Lung microvascular endothelial cell (primary cell): ENCODE measurements at places on chromosomes 5 and 9.

DNA sequence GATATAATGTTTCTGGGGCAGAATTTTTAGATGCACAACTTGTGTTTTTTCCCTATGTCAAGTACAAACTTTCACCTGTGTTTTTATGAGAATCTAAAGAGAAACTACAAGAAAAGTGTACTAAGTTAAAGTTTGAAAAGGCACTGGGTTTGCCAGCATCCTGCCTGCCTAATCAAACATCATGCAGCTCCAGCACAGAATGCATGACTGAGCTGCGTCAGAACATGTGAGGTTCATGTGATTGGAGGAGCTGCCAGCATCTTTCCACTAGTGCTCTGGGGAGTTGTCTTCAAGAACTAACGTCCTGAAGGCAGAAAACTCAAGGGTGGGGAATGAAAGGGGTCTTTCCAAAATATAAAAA, 46.1 kb upstream of the RIC1 start:
- DNase-seq, result peak; percentile 61

DNA sequence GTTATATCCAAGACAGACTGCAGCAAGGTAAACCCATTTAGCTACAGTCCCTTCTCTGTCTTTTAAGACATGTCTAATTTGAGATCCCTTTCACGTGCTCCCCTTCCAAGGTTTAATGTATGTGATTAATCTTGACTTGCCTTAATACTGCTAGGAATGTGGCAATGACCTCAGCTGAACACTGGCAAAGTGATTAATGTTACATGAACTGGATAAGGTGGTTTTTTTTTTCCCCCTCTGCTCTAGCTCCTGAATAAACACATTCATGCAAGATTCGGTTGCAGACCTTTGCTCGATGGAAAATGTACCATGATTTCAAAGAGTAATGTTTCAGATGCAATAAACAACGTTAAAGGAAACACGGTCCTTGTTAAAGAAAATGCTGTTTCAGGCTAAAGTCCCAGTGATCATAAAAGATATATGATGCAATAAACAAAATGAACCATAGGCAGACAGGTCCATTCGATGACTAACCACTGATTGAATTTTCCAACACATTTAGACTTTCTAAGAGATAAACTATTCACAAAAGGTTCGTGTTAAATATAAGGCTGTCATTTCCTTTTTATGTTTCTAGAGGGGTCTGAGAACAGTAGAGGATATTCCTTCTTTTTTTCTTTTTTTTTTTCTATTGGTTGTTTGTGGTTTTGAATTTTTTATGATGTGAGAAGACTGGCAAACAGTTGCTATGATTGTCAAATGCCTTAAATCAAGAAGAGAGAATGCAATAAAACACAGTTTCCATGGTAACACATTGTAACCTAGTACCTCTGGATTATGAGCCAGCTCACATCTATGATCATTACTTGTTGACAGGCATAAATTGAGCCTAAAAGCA, 44.7 kb upstream of the ZNF608 start:
- DNase-seq, result no peak

DNA sequence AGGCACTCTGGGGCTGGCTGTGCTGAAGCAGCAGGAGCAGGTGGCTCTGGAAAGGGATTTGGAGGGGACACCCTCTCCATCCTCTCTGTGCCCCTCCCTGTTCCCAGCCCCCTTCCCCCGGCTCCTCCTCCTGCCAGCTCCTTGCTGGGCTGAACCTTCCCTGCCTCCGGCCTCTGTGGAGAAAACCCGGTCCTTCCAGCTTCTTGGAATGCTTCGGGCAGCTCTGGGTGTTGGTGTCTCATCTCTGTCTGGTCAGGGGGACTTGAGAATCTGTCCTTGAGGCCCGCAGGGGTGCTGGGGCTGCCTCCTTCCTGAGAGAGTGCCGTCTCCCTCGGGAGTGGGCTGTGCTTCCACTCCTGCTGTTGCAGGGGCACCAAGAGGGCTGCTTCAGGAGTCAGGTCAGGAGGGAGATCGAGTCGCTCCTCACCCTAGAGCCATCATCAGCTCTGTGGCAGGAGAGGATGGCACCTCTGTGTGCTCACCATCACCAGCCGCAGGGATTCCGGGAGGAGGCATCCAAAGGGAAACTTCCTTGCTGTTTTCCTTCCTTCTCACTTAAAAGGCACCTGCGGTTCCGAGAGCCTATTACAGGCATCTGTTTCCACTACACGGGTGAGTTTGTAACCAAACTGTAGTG, 30.6 kb downstream of the NDUFS6 start:
- no peak for DNase-seq

- peak; percentile 40 for DNase-seq
These were observed 20.4 kb downstream of the BDP1 start for GRCh38 chr5:71475788-71476384.

GRCh38 chr9:32430720-32431119, 46.3 kb downstream of the ACO1 start:
- DNase-seq, result peak; percentile 72

GRCh38 chr5:51383131-51384121, at the start of gene ISL1:
TSS of gene ISL1 (plus strand) at chr5:51383448. CDS start at chr5:51383672, 224 bp downstream.
- peak; percentile 76 for DNase-seq

DNA sequence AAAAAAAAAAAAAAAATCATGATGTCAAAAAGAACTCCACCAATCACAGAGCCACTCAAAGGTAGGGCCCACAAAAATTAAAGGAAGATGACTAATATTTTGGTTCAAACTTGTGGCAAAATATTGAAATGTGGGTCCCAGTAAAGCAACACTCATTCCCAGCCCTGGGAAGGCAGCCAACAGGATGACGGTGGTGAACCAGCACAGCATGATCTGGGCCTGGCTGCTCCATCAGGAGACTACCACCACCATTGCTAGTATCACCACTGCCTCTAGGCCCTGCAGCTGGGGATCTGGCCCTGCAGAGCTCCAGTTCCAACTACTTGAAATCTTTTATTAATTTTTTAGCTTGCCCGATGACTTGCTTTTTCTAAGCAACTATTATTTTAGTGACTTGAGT, 206.8 kb upstream of the ITGA1 start:
- DNase-seq, result peak; percentile 33

- DNase-seq, result no peak
These were observed 143.1 kb upstream of the NR4A3 start for GRCh38 chr9:99678566-99678965.

GRCh38 chr9:29945012-29945411, 2371.7 kb upstream of the C9orf72 start:
- no peak for DNase-seq

DNA sequence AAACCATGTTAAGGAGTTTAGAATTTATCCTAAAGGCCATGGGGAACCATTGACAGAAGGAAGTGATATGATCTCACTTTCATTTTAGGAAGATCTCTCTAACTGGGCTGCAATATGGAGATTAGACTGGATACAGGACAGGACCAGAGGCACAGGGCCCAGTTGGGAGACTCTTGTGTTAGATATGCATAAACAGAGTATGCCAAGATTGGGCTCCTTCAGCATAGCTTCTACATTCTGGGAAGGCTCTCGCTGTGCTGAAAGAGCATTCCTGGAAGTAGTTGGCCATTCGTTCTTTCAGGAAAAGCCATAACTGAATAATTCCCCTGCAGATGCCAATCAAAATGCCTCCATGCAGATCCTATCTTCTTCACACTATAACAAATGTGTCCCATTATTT, 204.5 kb downstream of the CWC27 start:
- no peak for DNase-seq

GRCh38 chr5:151469386-151469785, 22.0 kb downstream of the SLC36A1 start:
- DNase-seq, result no peak

DNA sequence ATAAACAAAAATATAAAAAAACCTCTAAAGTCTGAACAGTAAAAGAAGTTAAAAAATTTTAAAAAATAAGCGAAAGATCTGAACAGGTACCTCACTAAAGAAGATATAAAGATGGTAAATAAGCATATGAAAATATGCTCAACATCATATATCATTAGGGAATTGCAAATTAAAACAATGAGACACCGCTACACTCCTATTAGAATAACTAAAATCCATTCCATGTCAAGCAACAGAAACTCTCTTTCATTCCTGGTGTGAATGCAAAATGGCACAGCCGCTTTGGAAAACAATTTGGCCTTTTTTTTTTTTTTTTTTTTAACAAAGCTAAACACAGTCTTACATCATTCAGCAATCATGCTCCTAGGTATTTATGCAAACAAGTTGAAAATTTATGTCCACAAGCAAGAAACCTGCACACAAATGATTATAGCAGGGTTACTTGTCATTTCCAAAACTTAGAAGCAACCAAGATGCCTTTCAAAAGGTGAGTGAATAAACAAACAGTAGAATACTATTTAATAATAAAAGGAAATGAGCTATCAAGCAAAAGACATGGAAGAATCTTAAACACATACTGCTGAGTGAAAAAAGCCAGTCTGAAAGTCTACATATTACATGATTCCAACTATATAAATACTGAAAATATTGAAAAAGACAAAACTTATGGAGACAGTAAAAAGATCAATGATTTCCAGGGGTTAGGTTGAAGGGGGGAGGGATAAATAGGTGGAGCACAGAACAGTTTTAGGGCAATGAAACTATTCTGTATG, 22.1 kb downstream of the ANXA1 start:
- DNase-seq, result no peak

GRCh38 chr5:110916381-110917049, 155.0 kb upstream of the TSLP start:
- DNase-seq, result no peak

GRCh38 chr9:134925011-134925511, 7.3 kb upstream of the FCN1 start:
- DNase-seq, result no peak

DNA sequence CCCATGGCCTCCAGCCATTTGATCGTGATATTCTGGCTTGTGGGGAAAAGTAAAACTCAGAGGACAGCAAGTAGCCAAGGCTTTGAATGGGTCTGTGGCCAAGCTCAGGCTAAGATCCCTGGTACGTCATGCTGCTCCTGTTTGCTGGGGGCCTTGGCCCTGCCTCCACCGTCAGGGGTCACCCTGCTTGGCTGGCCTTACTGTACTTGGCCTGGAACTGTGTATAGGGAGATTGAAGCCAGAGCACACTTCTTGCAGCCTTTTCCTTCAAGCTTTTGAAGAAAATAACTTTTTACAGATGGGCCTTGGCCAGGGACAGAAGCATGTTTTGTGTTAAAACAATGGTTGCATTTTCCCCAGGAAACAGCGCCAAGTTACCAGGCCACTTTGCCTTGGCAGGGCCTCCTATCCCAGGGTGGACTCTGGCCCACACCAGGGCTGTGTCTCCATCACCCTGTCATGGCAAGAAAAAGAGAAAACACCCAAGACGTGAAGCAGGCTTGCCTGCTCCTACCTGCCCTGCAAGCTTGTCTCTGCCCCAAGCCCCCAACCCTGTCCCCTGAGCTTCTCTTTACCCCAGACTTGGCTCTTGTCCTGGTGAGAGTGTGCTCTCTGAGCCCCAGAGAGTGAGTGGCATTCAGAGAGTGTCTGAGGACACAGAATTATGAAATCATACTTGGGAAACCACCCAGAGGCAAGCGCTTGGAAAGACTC, 286.9 kb downstream of the GADD45G start:
- DNase-seq, result no peak

GRCh38 chr9:116389541-116390302, 236.1 kb downstream of the PAPPA start:
- DNase-seq, result no peak

DNA sequence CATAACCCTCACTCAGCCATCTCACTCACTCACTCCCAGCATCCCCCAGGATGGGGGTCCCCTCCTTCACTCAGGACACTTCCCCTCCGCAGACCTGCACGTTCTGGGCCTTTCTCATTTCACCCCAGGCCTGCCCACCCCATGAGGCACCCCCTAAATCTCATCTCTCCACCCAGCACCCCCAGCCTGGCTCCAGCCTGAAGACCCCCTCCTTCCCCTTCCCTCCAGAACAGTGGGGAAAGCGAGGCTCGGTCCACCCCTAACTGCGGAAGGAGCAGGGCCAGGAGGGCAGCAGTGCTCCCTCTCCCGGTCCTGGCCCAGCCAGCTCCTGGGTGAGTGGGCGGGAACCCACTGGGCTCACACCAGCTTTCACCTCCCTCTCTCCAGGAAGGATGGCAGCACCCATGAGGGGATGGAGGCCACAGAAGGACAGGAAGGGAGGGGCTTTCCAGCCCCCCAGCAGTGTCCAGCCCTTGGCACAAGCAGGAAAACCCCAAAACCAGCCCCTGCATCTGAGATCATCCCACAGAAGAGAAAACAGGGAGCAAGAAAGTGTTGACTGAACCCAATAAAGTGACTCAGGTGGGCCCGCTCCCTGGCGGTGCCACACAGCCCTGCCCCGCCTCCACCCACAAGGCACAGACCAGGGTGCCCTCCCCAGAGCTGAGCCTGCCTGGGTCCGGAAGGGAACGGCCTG, 55.0 kb downstream of the LRSAM1 start:
- no peak for DNase-seq

DNA sequence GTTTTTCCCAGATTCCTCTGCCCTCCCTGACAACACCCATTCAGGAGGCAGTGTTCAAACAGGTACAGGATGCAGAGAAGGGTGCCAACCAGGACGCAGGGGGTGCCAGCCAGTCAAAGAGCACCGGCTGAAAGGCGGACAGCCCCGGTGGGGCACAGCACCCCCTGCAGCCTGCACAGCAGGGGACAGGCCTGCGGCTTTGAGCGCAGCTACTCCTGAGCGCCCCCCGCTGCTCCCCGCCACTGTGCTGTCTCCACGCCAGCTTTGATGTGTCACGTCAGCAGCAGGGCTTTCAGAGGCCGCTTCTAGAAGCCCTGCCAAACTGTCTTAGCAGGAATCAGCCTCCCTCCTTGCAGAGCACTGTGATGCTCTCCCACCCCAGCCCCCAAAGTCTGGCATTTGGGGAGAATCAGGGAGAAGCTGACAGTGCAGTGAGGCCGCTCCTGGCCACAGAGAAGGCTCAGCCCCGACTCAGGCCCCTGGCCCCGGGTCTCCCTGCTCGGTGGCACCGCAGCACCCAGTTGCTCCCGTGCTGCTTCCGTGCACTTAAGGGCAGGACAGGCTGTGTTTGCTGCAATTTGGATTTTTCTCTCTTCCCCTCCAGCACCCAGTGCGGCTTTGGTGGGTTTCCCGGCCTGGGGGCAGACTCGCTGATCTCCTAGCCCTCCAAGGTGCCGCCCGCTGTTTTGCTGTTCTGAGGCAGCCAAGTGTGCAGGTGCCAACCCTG, 20.3 kb downstream of the AK8 start:
- DNase-seq, result no peak

- no peak for DNase-seq
These were observed 31.9 kb upstream of the SSBP2 start for GRCh38 chr5:81782811-81783210.

- DNase-seq, result no peak
These were observed 251.7 kb downstream of the DENND1A start for GRCh38 chr9:123678038-123678877.

GRCh38 chr5:173829826-173830225, 58.3 kb upstream of the CPEB4 start:
- no peak for DNase-seq
